ENCODE measurements at places on chromosomes 13 and 19. TPM values are rescaled to one million over a fixed set of nuclear protein-coding genes. Genes with fewer than 3 reads are reported as not detected.

The COQ8B gene
- 43.4 TPM for total RNA-seq

The MAB21L1 gene
- 0.77 TPM for total RNA-seq

The SIGLEC8 gene
- not detected for total RNA-seq

The LPAR2 gene
- total RNA-seq = 1.0 TPM

The ZNF100 gene
- 2.3 TPM for total RNA-seq

The GEMIN7 gene
- 15.7 TPM for total RNA-seq

The PALM3 gene
- total RNA-seq = 1.3 TPM

The ZNF701 gene
- 12.6 TPM for total RNA-seq

The CEACAM8 gene
- total RNA-seq = not detected

The LMTK3 gene
- under 0.01 TPM for total RNA-seq

The FGF22 gene
- total RNA-seq = under 0.01 TPM

The MISP gene
- total RNA-seq = not detected

The HPN gene
- 0.51 TPM for total RNA-seq

The ARHGAP45 gene
- total RNA-seq = 0.77 TPM

The PIK3R2 gene
- 10.1 TPM for total RNA-seq

The SOX1 gene
- total RNA-seq = not detected

The ZNF418 gene
- 8.4 TPM for total RNA-seq

The PGLYRP1 gene
- not detected for total RNA-seq

The KIR3DL1 gene
- total RNA-seq = not detected

The HSPB6 gene
- total RNA-seq = 47.8 TPM

The ZNF274 gene
- total RNA-seq = 25.4 TPM

The RCBTB2 gene
- 6.9 TPM for total RNA-seq

The RNF113B gene
- not detected for total RNA-seq

The MARCHF2 gene
- 90.8 TPM for total RNA-seq

The TNNT1 gene
- 7.4 TPM for total RNA-seq

The COL5A3 gene
- 0.77 TPM for total RNA-seq

The TRAPPC2B gene
- 13.4 TPM for total RNA-seq

The MBD3L2 gene
- not detected for total RNA-seq

The SERPINE3 gene
- not detected for total RNA-seq

The MIA gene
- total RNA-seq = 0.26 TPM

The EPSTI1 gene
- 8.2 TPM for total RNA-seq

The LRFN3 gene
- total RNA-seq = 3.1 TPM

The KCNJ14 gene
- total RNA-seq = 0.50 TPM

The GAPDHS gene
- not detected for total RNA-seq

The PBX4 gene
- total RNA-seq = 1.5 TPM

The RXFP2 gene
- not detected for total RNA-seq
